Spleen (tissue), 13 donors: ENCODE measurements at places on chromosomes 5 and 9.

- DNase-seq: no peak
These were observed 60.8 kb downstream of the WNK2 start for GRCh38 chr9:93244510-93245436.

DNA sequence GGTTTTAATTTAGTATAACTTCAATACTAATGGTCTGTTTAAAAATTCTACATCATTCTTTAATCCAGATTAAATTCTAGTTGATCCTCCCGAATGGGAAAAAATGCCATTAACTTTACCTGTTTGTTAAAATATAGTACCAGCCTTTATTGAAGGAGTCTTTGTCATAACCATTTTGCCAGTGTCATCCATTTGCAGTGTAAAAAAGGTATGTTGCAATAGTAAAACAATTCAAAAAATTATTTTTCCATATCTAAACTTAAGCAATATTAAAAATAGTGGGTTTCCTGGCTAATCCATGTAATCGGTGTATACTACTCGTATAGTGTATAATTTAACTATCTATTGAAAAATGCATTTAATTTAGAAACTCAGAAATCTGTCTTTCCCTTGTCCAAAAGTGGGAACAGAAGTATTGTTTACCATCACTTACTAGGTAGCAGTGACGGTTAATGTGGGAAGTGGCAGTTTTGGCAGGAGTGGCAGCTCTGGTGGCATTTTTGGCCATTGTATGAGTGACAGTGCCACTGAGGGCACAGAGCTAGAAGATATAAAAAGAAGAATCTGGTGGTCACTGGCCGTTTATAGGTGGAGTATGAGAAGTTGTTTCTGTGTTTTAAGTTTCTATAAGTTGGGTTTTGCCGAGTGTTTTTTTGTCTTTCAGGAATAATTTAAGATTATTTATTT, 1.9 kb downstream of the AP3S1 start:
- no peak for DNase-seq

GRCh38 chr5:83474991-83475390, 3.4 kb downstream of the VCAN start:
- DNase-seq: no peak

- DNase-seq: no peak
These were observed 78.3 kb downstream of the TNC start for GRCh38 chr9:115039516-115040120.

DNA sequence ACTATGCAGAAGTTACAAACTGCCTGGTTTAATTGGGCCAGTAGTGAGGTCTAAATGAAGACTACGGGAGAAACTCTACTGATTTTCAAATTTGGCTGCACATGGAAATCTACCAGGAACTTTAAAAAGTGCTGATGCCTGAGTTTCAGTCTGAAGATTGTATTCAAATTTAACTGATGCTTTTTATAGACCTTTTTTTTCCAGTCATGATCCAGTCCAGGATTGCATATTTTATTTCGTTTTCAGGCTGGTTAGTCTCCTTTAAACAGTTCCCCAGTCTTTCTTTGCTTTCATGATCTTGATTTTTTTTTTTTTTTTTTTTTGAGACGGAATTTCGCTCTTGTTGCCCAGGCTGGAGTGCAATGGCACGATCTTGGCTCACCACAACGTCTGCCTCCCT, 23.7 kb upstream of the SPZ1 start:
- DNase-seq: no peak

DNA sequence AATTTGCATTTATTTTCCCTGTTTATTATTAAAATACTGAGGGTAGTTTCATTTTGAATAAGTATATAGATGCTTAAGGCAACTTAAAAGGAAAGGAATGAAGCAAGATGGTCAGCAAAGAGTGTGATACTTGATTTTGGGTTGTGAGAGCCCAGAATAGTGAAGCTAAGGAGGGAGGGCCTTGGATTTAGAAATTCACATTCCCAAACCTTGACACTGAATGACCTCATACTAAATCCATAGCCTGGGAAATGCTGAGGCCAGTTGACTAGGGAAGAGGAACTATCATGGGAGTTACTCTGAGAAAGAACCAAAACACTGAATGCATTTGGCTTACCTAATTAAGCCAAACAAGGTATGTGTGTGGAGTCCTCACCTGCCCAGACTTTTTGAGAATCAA, 292.5 kb downstream of the SPATA31D1 start:
- no peak for DNase-seq

- DNase-seq: no peak
These were observed 100.4 kb downstream of the FAM114A2 start for GRCh38 chr5:153938191-153938842.

GRCh38 chr9:6899274-6899673, 141.5 kb downstream of the KDM4C start:
- DNase-seq: no peak

GRCh38 chr5:87650284-87650683, 237.6 kb upstream of the CCNH start:
- DNase-seq: no peak

GRCh38 chr9:114396558-114397218, 8.9 kb upstream of the AKNA start:
- DNase-seq: no peak

DNA sequence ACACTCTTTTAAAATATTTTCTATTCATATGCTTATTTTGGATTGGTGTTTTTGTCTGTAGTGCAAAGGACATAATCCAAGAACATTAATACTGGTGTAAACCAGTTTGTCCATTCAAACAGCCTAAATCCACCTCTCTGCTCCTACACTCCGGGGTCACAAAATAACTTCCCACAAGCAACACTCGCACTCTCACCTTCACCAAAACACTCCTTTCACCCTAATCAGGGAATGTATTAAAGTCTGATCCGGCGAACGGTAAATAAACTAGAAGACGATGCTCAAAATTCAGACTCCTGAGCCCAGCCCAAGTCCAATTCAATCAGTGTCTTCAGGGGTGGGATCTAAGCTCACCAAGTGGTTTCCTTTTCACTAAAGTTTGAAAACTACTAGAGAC, 649 bp downstream of the AP3B1 start:
- DNase-seq: no peak

- DNase-seq: peak; percentile 78
These were observed at the start of gene NFIB for GRCh38 chr9:14313951-14314423. Gene NFIB (minus strand): TSS chr9:14314141. CDS start chr9:14313511, 630 bp downstream.

GRCh38 chr9:126934441-126934840, 19.9 kb downstream of the RALGPS1 start:
- no peak for DNase-seq

GRCh38 chr5:157599565-157599964, 24.0 kb upstream of the ADAM19 start:
- no peak for DNase-seq

GRCh38 chr5:159817262-159818029, 98.8 kb upstream of the ADRA1B start:
- no peak for DNase-seq

DNA sequence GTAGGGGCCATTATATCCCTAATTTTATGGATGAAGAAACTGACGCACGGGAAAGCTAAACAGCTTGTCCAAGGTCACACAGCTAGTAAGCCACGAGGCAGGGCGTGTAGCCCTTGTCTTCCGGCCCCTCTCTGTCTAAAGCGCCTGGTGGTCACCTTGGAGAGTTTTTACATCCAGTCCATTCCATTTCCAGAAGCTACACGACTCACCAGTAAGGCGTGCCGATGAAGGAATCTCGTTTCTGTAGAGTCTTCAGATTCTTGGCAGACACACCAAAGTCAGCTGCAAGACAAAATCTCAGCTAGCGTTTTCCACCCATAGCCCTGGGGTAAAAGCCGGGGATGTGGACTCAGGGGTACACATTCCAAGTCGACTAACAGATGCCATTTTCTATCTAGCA, 80.5 kb downstream of the STK10 start:
- peak; percentile 48 for DNase-seq

DNA sequence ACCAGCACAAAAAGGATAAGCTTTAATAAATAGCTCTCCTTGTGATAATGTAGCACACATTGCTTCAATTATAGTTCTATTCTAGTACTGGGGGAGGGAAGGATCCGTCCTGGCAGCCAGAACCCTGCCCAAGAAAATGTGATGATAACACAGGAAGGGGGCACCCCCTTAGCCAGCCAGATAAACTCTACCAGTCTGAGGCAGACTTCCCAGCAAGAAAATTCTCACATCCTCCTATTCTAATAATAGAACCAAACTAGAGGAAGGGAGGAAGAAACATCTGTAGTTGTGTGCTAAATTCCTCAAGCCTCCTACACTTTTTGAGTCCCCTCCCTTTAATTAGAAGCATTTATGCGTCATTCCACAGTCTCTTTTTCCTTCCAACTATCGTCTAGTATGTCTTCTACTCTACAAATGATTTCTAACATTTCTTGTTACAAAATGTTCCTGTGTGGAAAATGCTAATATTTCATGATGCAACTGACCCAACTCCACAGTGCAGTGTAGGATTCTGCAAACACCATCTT, 261.0 kb downstream of the SEMA5A start:
- no peak for DNase-seq

DNA sequence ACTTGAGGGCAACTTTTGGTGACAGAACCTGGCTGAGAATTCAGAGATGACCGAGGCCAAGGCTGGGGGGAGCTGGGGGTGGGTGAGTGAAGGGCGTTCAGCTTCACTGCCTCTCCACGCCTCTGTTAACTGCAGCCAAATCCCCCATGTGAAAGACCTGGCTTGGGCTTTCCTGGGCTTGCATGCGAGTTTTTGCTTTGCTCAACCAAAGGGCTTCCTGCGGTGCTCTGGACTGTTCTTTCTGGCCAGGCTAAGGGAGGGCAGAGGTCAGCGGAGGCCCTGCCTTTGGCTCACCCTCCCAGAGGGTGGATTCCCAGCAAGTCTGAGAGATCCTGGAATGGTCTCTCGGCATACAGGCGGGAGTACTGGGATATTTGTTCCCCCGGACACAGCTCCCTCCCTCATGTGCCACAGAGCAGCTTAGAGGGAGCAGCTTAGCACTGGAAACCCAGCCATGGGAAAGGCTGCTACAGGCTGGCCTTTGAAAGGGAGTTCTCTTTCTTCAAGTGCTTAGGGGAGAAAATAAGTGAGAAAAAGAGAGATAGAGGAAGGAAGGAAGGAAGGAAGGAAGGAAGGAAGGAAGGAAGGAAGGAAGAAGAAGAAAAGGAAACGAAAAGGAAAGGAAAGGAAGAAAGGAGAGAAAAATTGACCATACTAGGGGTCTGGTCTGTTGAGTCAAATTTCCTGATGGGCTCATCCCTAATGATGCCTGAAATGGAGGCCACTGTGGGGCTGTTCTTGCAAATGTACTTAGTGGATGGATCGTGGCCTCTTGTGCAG, 158.8 kb downstream of the FGF18 start:
- DNase-seq: no peak

DNA sequence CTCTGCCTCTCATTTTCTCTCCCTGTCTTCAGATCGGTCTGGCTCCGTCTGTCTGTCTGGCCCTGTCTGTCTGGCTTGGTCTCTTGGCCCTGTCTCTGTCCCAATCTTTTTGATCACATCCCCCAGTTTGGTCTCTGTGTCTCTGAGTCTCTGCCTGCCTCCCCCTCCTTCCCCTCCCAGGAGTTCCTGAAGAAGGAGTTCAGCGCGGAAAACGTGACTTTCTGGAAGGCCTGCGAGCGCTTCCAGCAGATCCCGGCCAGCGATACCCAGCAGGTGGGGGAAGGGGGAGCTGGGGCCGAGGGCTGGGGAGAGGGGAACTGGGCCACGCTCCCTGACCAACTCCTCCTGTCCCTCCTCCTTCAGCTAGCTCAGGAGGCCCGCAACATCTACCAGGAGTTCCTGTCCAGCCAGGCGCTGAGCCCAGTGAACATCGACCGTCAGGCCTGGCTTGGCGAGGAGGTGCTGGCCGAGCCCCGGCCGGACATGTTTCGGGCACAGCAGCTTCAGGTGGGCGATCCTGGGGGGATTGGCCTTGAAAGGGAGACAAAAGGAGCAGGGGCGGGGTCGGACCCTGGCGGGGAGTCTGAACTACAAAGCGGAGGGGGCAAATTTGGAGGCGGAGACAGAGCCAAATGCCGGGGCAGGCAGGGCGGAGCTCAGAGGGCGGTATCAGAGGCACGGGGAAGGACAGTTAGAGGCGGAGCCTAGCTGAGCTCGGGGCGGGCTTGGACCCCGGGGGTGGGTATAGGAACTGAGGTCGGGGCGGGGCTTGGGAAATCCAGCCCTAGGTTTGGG, 9.0 kb downstream of the RGS14 start:
- DNase-seq: peak; percentile 86
